ENCODE measurements at places on chromosomes 4 and X.

DNA sequence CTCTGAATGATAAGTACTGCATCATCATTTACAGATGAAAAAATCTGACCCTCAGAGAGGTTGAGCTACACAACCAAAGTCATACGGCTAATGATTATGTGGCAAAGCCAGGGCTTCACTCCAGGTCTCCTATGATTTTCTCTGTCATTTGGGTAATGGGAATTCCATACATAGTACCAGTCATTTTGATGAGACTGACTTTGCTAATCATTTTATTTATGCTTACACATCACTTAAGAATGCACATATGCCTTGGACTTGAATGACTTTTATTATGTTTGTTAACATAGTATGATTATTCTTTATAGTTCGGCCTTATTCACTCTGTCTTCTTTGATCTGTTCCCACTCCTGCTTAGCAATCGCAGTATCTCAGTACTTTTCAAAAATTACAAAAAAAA, 255.1 kb upstream of the GPRIN3 start:
- no peak for DNase-seq

GRCh38 chr4:15007201-15007600, 4.9 kb downstream of the CPEB2 start:
- DNase-seq = no peak

GRCh38 chr4:99943904-99944437, 2.4 kb downstream of the DNAJB14 start:
- DNase-seq = no peak

- DNase-seq = no peak
These were observed 432.8 kb upstream of the FMR1 start for GRCh38 chrX:147478899-147479298.
